ENCODE measurements at places on chromosomes 5 and 9.

GRCh38 chr5:56111404-56111781, 116.6 kb upstream of the IL6ST start:
- DNase-seq: no peak

DNA sequence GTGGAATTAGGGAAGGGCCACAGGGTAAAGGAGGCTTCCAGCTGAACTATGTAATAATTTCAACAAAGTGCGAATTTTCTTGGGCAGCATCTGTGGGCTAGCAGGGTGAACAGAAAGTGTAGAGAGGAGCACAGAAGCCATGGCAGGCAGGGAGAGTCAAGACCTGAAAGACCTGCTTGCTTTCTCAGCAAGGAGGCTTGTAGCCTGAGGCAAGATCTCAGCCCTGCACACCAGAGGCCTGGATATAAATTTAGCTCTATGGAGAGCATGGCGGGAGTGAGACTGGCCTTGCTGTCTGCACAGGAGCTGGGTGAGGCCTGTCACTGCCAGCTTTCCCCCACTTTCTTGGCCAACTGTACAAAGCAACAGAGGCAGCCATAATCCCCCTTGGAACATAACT, 32.1 kb upstream of the SH3TC2 start:
- no peak for DNase-seq

- DNase-seq: no peak
These were observed 190.3 kb downstream of the GOLPH3 start for GRCh38 chr5:31983851-31984250.

- no peak for DNase-seq
These were observed 48.6 kb upstream of the ADCY2 start for GRCh38 chr5:7347377-7347776.

DNA sequence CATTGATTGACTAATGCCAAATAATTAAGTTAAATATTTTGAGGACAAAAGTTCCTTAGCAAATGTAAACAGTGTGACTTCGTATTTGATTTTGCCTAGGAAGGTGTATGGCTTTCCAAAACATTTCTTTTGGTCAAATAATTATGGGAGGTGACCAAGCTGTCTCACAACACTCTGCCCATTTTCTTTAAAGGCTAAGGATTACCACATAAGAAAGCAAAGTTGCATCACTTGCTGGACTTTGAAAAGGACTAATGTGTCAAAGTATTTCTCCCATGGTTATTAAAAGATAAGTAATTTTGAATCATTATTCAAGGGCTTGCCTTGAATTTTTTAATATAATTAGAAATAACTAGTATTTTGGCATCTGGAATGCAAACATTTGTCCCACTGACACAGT, 74.7 kb downstream of the HAPLN1 start:
- no peak for DNase-seq

- no peak for DNase-seq
These were observed 51.1 kb downstream of the CCDC192 start for GRCh38 chr5:127754259-127754658.

DNA sequence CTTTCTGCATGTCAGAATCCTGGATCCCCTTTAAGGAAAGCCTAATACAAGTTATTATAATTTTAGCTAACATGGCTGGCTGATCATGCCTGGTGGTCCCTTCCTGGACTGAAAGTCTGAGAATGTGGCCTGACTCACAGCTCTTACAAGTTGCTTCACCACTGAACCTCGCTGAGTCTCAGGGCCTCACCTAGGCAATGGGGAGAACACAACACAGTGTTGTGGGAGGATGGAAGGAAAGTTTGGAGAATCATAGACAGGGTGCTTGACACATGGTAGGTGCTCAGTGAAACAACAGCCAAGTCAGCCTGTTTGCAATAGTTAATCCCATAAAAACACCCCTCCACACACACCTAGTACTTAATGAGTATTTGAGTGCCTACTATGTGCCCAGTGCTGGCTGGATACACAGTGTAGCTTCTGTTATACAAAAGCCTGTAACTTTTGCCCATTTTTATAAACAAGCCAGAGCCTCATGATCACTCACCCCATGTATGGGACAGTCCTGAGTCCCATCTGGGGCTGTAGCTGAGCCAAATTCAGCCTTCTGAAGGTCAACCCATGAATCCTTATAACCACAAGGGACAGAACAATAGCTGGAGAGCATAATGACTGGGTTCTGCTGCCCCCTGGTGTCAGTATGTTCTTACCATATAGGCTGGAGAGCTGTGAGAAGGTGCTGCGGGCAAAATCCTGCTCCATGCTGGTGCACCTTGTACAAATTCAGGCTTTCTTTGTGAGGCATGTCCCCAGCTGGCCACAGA, 3.9 kb downstream of the ACSL6 start:
- peak; percentile 62 for DNase-seq

DNA sequence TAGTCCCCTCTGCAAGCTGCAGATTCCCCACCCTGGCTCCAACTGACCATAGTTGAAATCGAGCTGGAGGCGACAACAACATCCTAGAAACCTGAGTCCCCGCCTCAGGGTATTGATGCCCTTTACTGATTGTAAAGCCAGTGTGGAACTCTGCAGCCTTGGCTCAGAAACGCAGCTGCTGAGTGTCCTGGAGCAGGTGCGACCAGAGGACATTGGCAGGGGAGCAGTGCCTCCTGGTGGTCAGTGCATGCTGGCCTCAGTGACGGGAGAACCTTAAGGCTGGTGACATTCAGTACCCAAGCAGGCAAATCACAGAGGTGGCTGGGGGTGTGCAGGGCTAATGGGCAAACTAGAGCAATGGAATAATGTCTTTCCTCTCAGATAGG, 20.4 kb upstream of the ZNF354B start:
- peak; percentile 6 for DNase-seq

DNA sequence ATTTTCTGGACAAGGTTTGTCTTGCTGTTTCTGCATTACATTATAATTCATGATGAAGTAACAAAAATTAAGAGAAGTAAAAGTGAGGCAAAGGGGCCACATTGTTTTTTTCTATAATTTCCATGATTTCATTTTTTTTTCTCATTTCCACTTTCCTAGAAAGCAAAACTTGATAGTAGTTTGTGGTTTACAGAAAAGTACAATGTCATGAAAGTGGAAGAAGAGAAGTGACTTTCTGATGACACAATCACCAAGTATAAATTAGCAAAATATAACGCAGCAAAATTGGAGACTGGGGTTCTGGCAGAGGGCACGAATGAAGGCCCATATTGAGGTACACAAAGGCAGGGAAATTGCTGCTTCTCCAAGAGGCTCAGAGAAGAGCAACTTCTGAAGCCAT, 5.0 kb upstream of the IFNA14 start:
- no peak for DNase-seq
